IPS-NIHi11 (cell line): ENCODE measurements at places on chromosomes 1 and 21.

DNA sequence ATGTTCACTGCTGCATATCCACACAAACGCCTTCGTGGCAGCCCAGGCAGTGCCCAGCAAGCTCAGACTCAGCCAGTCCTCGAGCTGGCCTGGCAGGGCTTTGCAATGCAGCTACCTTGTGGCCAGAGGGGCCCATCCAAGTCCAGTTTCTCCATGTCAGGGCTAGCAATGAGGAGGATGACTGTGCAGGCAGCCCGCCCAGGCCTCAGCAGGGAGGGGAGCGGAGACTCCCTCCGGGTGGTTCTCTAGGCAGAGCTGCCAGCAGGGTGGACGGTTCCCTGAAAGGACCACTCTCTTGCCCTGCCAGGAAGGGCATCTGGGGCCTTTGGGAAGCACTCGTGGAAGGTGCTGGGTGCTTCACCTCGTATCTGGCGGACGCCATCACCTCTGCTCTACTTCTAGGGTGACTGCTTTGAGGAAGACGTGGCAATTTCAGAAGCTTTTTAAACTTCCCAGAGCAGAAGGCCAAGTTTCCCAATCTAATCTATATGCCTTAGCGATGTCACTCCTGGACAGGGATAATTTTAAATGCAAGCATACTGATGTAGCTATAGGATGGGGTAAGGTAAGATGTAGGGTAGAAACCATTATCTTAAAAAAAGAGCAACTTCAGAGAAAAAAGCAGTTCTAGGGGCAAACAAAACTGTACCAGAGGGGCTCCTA lies 56.2 kb downstream of the RUNX1 start:
- no peak for DNase-seq

DNA sequence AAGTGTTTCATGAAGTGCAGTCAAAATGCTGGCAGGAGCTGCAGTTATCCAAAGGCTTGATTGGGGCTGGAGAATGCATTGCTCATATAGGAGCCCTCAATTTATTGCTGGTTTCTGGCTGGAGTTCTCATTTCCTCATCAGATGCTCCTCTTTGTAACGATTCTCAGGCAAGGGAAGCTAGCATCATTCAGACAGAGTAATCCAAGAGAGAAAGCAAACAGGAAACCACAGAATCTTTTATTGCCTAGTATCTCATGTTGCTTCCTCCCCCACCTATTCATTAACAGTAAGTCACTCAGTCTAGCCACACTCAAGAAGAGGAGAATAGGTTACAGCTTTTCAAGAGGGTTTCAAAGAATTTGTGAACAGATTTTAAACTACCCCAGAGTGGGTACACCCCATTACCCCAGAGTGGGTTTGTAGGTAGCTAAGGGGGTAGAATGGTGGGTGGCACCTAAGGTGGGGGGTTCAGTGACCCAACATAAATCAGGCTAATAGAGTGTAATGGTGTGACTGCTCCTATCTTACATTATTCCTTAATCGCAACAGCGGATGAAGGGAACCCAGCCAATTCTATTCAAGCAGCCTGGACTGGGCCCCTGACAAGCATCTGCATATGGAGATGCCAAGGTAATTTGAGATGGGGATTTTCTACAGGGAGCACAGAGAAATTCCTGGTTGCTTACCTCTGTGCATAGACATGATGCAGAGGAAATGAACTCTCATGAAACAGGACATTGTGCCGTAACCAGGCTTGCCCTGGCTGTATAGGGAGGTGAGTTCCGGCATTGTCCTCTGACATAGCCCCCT lies 67.1 kb downstream of the KCNJ15 start:
- DNase-seq: peak; percentile 56

DNA sequence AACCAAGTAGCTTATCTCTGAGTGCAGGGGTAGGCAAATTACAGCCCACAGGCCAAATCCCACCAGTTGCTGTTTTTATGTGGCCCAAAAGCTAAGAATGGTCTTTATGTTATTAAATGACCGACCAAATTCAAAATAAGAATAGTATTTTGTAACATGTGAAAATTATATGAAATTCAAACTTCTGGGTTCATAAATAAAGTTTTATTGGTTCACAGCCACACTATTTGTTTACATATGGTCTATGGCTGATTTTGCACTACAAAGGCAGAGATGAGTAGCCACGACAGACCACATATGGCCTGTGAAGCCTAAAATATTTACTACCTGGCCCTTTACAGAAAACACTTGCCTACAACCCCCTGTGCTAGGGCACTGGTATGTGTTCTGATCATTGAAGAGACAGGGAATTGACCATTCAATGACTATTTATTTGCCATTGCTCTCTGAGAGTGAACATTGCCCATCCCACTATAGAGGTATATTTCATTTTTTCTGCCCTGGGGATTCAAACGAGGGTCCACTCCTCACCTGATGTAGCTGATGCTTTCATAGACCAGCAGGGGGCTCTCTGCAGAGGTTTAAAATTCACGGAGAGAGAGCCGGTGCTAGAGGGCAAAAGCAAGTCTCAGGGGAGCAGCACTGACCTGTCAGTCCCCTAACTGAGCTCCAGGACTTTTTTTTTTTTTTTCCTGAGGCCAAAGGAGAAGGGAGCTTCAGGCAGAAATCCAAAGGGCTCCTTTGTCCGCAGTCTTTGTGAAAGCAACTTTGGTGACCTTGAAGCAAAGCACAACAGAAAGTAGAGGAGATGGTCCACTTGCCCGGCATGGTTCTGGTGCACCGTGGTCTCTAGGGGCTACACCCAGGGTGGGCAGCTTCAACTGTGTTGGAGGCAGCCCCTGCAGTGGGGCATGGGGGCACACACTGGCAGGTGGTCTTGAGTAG lies 7.3 kb upstream of the GNL2 start:
- peak; percentile 82 for DNase-seq

DNA sequence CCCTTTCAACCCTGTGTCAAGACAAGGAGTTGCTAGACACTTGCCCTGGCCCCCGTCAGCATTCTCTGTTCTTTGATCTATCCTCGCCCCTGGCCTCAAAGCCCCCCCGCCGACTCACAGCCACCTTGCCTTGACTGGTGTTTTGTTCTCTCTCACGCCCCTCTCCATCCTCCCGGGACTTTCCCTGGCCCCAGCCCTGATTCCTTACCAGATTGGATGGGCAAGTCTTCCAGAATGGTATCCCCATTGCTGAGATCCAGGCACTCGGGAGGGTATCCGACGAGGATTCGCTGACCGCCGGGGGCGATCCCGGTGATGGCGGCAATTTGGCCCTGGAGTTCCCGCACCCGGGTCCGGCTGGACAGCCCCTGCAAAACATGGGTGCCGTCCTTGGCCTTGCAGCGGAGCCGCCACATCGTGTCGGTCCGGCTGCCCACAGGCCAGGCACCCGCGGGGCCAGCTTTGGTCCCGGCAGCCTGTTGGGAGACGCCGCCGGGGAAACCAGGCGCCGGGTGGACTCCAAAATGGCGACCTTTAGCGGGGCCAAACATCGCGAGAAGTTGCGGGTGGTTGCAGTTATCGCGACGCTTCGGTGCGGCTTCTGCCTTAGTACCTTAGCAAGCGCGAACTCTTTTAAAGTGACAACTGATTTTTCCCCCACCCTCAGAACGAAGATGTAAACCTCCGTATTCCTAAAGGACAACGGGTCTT lies 373 bp downstream of the YOD1 start:
- peak; percentile 82 for DNase-seq

GRCh38 chr1:220544901-220545303 lies 17.0 kb downstream of the MARK1 start:
- DNase-seq: peak; percentile 56

- no peak for DNase-seq
Measured at GRCh38 chr1:4634793-4635406, 19.5 kb upstream of the AJAP1 start.

- DNase-seq: no peak
Measured at GRCh38 chr1:231716879-231717278, 90.3 kb downstream of the DISC1 start.

DNA sequence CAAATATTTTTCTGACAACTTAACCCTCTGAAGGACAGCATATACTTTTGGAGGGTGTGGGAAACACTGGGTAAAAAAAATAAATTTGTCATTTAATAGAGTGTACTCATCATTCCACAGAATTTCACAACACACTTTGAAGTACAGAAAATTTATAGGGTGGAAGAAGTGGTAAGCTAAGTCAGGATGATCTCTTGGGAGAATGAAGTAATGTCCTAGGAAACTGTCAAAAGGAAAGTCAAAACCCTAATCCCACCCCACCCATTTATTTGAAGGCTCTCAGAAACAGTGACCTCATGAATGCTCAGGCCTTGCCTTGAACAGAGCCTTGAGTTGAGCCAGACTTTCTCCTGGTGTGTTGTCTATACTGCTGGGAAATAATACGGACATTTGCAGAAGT lies 7.3 kb upstream of the UAP1 start:
- DNase-seq: no peak

DNA sequence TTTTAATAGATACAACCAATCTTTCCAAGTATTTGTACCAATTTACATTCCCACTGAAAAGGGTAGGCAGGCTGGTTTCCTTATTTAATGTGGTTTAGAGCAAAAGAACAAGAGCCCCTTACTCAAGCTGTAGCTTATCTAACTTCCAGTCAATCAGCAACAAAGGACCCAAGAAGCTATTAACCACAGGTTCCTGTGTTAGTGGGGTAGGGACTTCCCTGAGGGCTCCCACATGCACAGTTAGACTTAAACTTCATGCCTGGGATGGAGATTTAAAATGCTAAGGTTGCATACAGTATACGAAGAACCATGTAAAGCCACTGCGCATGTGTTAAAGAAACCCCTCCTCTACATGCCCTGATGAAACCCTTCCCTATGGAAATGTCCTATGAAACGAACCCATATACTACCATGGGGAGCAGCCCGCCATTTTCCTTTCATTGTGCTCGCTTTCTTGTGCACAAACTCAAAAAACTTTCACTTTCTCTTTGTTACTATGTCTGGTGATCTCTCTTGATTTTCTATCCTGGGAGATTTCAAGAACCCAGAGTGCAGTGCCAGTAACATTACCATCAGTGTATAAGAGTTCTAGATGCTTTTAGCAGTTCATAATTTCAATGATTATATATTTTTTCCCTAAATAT lies 23.3 kb upstream of the ST6GALNAC5 start:
- no peak for DNase-seq

DNA sequence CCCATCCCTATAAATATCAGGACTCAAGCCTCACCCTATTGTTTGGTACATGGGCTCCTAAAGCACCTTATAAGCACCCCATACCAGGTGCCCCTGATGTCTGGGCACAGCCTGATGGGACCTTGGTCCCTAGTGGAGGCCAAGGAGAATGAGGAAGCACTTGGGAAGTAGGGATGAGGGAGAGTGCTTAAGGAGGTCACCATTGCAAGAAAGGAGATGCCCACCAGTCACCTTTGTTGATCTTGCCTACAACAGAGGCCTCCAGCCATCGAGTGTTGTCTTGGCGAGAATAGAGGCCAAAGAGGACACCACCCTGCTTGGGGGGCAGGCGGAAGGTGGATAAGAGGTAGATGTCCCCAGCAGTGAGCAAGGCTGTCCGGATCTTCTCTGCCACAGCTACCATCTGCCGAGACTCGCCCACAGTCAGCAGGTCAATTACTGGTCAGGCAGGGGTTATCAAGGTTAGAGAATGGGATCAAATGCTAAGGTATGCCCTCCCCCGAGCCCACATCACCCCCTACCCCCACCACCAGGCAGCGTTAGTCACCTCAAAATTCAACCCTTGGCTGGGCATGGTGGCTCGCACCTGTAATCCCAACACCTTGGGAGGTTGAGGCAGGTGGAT lies 1.6 kb downstream of the THBS3 start:
- no peak for DNase-seq

DNA sequence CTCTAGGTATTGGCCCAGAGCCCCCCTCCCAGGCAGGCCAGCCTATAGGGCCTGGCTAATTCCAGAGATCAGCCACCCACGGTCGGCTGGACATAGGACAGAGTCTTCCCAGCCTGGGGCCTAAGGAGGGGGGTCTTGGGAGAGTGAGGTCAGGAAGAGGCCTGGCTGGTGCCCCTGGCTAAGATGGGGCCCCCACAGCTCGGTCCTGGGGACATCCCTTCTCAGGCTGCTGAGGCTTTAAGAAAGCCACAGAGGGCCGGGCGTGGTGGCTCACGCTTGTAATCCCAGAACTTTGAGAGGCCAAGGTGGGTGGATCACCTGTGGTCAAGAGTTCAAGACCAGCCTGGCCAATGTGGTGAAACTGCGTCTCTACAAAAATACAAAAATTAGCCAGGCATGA lies 2.5 kb downstream of the C1orf167 start:
- no peak for DNase-seq

DNA sequence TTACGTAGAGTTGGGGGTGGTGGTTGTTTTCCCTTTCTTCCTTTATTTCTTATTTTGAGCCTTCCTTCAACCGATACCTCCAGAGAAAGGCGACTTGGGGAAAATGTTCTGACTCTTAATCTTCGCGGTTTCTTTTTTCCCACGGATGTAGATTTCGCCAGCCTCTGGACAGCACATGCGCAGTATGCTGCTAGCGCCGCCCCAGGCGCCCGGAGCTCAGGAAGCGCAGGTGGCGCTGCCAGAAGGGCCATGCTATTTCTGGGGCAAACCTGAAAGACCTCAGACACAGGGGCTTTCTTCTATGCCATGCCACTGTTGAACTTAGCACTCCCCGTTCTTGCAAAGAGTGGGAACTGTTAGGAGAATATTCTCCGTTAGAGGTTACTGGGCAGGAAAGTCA lies 392.1 kb downstream of the KIF26B start:
- DNase-seq: no peak

- peak; percentile 88 for DNase-seq
Measured at GRCh38 chr1:210292231-210292871, 36.4 kb upstream of the HHAT start.

- DNase-seq: no peak
Measured at GRCh38 chr1:235516862-235517446, 12.7 kb upstream of the B3GALNT2 start.

GRCh38 chr21:28828981-28829380 lies 163.7 kb downstream of the LTN1 start:
- no peak for DNase-seq

DNA sequence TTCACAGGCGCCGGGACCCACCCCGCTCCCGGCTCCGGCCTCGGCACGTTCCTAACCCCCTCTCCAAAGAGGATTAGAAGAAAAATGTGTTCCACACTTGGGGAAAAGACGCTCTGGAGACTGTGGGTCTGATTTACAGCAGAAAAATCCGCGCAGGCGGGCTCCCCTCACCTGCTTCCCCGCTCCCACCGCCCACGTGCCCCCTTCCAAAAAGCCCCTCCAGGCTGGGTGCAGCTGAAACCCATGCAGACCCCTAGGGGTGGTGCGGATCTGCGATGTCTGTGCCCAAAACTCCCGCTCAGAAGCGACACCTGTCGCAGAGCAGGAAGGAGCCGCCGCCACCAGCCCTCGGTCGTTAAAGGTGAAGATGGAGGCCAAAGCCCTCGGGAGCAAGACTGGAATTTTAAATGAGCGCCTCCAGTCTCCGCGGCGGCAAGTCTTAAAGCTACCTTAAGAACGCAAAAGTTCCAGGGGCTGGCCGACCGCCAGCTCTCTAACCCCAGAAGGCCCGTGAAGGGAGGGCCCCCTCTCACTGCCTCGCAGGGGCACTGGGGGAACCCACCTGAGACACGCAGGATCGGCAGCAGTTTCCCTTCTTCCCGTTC lies 688 bp upstream of the CHD5 start:
- peak; percentile 25 for DNase-seq
